Activated naive CD8-positive, alpha-beta T cell treated with anti-CD3 and anti-CD28 coated beads, Interleukin-2, amount 50 U/mL, for 24 hours (primary cell): ENCODE measurements at places on chromosomes 12 and 14.

DNA sequence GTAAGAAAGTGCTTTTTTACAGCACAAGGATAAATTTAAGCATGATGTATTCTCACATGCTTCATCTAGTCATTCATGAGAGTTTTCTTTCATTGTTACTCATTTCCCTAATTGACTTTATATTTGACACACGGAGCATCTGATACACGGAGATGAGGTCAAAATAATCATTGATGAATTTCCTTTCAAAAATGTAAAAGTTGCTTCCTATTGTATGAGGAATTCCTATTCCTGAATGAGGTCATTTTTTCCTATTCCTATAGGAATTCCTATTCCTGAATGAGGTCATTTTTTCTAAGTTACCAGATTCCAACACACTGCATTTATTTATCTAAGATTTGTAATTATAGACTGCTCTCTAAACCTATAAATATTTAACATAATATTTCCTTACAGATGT is 316.7 kb upstream of the KITLG start:
- DNase-seq, result no peak

- no peak for DNase-seq
Observed at GRCh38 chr12:64170024-64170423, 52.1 kb downstream of the KICS2 start.

DNA sequence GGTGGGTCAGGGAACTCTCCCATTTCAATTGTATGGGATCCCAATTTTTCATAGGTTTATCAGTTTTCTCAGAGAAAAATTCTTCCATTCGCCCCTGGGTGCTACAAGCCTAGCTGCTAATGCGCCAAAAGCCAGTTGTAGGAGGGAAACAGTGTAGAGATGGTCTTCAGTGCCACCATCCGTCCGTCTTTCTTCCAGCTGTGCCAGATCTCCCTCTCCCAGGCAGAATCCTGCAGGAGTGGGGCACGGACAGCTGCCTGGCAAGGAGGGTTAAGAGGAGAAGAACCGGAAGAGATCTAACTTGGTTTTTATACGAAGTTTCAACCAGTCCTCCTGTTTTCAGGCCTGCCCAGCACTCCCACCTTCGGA is 38.9 kb upstream of the FUT8 start:
- DNase-seq, result no peak

DNA sequence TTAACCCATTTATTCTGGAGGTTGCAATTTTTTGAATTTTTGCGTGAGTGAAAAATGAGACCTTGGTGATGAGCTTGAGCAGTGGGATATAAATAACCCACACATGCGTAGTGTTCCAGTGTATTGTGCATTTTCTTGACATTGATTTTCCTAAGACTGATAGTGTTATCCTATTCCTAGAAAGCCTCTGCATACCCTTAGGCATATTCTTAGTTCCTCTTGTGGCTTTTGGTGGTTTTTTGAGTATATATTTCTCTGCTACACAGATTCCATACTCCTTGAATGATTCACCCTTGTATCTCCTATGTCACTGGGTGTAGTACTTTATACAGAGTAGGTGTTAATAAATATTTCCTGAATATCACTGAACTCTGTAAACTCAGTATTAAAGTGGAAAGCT is 363.4 kb upstream of the PDE3A start:
- no peak for DNase-seq

DNA sequence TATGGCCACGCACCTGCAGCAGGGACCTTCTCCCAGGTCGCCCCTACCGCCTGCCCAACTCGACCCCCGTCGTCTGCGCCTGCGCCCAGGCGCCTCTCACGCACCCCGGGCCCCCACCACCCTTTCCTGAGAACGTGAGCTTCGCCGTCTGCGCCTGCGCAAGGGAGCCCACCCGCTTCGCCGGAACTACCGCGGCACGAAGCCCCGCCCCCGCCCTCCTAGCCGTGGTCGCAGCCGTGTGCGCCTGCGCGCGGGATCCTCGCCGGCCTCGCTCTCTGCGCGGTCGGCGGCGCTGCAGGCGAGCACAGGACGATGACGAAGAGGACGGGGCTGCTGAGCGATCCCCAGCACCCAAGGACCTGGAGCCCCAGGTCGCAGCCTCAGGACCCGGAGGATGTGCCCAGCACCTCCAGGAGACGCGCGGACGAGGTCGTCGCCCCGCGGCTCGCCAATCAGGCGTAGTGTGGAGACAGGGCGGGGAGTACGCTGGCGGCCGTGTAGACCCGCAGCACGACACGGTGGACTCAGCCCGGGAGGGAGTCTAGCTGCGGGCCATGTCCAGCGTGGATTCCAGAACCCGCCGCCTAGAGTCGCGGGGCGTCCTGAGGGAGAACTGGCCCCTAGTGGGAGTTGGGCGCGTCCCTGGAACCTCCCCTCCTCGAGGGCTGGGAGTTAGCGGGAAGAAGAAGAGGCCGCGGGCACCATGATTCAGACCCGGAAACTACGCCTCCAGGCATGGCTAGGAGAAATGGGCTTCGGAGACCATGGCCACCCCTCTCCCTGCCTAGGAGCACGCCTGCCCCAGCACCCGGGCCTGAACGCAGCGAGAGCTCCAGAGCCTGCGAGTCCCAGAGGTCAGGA is 1120.8 kb upstream of the TMEM132C start:
- DNase-seq, result peak; percentile 75

GRCh38 chr14:36807727-36808126 is 146.1 kb downstream of the PAX9 start:
- DNase-seq, result no peak

- DNase-seq, result no peak
Observed at GRCh38 chr14:105154476-105154871, 14.1 kb downstream of the JAG2 start.

DNA sequence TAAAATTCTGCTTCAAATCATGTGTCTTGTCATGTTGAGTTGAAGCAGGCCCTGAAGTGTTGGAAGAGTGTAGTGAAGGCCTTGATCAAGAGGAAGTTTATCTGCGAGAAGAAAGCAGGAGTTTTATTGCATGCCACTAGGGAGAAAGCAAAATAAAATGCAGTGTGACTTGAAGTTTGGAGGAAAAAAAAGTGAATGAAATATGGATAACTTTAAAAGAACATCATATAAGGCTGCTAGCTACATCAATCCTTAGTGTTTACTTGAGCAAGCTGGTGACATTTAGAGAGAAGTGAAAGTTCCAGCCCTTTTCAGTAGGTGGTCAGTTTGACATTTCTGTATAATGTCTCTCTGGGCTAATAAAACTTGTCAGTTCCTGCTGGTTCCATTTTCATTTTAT is 841.1 kb downstream of the TMTC2 start:
- DNase-seq, result no peak

DNA sequence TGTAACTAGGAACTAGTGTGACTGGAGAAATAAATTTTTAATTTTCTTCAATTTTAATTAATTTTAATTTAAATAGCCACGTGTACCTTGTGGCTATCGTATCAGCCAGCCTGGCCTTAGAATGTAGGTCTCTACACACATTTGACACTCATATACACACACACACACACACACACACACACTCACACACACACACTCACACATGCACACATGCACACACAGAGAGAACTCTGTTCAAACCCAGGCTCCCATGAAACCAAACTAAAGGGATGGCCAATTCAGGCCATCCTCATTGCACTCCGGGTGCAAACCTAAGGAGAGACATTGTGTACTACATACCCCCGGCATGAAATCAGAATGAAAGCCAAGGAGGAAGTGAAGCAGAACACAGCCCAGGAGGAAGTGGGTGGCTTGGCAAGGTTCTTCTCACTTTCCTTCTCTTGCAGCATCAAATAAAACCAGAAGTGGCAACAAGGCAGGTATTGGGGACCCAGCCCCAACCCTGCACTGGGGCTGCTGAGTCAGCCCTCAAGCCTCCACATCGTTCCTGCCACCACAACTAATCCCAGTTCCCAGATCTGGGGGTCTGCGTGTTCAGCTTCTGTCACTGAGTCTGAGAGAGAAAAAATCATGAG is 26.2 kb upstream of the CHPT1 start:
- peak; percentile 13 for DNase-seq

DNA sequence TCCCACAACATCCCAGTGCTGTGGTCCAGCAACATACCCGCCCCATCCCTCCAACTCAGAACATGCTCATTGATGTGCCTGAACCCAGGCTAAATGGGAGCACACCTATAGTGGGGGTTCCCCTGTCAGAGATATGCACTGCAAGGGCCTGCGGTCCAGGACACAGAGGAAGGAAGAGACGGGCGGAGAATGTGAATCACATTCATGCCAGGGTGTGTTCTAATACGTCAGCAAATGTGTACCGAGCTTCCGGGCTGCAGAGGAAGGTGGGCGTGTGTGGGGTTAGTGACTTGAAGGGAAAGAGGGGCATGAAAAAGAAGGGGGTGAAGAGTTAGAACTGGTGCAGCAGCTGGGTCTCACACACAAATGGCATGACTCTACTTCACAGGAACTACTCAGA is 83.7 kb downstream of the DPF3 start:
- DNase-seq, result peak; percentile 74

GRCh38 chr12:10182354-10183049 is 3.7 kb downstream of the TMEM52B start:
- DNase-seq, result no peak

- no peak for DNase-seq
Observed at GRCh38 chr14:90545382-90545781, 148.6 kb downstream of the CALM1 start.
